Effector CD8-positive, alpha-beta T cell (primary cell): ENCODE measurements at places on chromosomes 6 and 20.

GRCh38 chr6:24987446-24988115 is 51.8 kb upstream of the RIPOR2 start:
- no peak for DNase-seq

DNA sequence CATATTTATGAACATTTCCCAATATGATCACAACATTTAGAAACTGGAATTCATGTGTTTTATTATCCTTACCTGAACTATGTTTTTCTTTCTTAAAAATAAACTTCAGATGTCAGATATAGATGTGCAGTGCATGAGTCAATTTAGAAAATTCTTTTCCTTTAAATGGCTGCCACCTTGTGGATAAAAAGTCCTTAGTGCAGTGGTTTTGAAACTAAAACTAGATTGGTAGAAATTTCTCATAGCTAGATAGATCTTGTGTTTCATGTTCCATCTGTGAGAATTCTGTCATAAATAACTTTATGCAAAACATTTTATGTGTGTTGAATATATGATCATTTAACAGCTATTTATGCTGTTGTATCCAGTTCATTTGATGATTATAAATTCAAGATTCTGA is 134.9 kb downstream of the KLHL32 start:
- no peak for DNase-seq

- DNase-seq: no peak
These were observed 4.2 kb downstream of the RNASET2 start for GRCh38 chr6:166952121-166952520.

DNA sequence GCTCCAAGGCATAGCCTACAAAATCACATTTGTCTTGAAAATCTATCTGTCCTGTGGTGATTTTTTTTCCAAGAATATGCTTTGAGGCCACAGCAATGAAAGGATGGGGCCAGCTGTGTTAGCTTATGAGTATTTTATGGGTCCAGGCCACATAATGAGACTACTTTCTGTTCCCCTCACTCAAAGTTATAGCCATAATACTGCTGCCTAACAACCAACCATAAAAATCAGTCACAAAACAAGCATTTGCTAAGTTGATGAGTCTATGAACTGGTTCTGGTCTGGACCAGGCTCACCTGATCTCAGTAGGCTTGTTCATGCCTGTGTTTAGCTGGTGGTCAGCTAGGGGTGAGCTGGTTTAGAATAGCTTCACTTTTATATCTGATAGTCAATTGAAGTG is 192.5 kb upstream of the PLCB4 start:
- no peak for DNase-seq

- DNase-seq: no peak
These were observed 108.4 kb upstream of the MLN start for GRCh38 chr6:33912195-33912594.

DNA sequence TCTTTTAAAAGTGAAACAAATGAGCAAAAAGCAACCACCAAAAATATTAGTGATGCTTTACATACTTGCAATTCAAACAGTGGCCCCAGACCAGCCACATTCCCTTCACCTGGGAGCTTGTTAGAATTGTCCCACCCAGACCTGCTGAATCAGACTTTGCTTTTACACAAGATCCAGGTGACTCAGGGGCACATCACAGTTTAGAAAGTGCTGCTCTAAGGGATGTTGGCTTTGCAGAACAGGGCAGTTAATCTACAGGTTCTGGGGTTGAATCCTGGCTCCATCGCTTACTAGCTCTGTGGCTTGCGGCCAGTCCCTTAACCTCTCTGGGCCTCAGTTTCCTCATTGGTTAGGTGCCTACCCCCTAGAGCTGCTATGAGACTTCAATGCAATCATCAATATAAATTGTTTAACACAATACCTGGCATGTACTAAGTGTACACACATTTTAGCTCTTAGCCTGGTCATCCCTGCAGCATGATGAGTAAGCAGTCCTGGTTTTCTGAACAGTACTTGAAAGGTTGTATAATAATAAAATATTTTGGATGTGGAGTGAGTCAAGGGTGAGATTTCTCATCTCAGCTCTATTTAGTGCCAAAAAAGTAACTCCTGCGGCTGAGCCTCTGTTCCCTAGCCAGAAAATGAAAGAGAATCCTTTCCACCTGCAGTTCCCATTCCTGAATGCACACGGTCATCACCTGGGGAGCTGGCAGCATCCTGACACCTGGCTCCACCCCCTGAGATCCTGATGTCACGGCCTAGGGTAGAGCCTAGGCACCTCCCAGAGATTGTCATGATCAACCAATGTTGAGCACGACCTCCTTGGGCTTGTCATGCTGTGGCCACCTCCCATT is 162.7 kb downstream of the ANKRD60 start:
- no peak for DNase-seq

GRCh38 chr20:25308083-25308491 is 60.2 kb downstream of the PYGB start:
- DNase-seq: no peak

- peak; percentile 48 for DNase-seq
These were observed 161.6 kb upstream of the TNFAIP3 start for GRCh38 chr6:137705160-137706082.

DNA sequence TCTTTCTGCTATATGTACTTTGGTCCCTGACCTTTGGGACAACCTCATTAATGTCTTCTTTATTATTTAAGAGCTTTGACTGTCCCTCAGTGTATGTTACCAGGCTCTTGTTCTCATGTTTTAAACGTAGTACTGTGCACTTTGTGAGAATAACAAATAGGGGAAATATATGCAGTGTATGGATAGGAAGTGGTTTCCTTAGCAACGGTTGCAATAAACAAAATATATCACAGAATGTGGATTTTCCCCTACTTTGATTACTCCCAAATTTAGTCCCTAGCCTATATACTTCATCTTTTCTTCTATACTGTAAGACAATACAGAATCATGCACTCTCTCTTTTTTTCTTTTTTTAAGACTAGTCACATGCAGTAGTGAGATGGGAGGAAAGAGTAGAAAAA is 123.8 kb upstream of the AKIRIN2 start:
- no peak for DNase-seq

DNA sequence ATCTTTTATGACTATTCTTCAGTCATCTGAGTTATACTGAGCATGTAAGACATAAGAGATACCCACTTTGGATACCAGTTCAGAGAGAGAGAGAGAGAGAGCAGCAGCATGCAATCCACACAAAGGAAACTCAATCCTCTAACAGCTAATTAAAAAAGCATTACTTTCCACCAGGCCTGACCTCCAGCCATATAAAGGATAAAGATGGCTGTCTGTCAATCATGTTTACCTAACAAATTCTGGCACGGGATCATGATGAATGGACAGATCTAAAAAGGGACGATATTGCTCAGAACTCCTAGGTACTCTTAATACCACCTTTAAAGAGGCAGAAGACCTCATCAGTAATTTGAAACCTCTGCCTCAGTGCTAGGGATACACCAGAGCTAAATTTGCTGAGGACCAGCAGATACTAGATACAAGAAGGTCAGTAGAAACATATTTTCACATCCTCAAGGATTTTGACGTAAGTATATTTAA is 159.2 kb downstream of the RPS12 start:
- no peak for DNase-seq

- DNase-seq: no peak
These were observed 51.0 kb upstream of the IL20RA start for GRCh38 chr6:137095651-137096238.

- DNase-seq: no peak
These were observed 19.7 kb downstream of the VAPB start for GRCh38 chr20:58408603-58409246.

GRCh38 chr20:7935027-7935551 is 5.2 kb downstream of the HAO1 start:
- DNase-seq: no peak

DNA sequence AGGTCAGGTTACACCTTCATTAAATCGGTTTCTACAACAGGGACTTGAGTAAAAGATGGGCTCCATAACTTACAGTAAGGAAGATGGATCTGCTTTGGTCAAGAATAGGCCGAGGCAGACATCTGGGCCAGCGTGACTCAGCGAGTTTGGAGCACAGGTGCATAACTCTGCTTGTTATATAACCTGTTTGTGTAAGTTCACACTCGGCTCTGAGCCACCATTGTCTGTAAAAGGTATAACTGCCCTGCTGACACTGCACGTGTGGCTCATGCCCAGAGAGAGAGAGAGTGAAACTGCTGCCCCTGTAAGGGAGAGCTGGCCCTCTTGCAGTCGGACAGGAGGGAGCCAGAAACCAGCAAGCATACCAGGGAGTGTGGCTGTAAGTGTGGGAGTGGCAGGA is 737.9 kb upstream of the SLC35B3 start:
- no peak for DNase-seq

GRCh38 chr6:16244446-16244845 is 6.1 kb downstream of the GMPR start:
- no peak for DNase-seq

DNA sequence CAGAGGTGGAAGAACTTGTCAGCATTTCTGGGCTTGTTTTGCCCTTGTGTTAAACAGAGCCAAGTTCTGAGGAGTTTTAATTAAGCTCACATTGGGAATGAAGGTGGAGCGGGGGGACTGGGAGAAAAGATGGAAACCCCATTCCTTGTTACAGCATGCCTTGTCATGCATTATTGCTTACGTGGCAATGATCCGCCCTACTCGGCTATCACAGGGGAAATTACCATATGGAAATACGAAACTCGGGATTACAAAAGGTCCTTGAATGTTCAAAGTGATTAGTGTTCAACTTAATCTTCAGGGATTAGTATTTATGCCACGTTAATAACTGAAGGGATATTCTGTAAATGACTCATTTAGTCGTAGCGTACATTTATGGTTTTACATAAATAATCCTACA is 86.4 kb downstream of the MAP3K7 start:
- no peak for DNase-seq

DNA sequence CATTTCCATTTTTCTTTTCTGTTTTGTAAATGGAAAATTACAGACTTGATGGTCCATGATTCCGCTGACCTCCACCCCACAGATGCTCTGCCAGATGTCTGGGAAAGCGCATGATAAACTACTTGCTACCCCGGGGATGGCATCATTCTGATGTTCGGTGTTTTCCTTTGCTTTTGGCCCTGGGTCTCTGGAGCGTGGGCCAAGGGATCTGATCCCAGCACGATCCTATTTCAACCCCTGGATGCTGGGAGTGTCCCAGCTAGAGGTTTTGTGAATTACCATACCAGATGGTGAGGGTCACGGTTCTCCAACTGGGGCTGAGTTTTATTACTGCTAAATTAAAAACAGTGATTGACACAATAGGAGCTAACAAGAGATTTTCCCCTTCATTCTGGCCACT is 25.2 kb upstream of the MYLIP start:
- no peak for DNase-seq

DNA sequence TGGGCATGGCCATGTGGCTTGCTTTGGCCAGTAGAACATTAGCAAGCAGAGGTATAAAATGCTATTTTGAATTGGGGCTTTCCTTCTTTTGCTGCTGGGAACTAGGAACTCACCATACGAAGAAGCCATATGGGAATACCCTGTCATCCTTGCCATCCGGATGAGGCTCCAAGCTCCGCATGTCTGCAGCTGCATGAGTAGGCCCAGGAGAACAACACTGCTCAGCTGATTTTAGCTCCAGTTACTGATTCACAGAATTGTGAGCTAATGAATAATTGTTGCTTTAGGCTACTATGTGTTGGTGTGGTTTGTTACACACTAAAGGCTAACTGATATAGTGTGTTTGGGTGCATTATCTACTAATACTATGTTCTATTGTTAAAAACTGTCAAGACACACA is 2.7 kb upstream of the PLCB4 start:
- DNase-seq: no peak

- DNase-seq: no peak
These were observed 34.3 kb downstream of the SRC start for GRCh38 chr20:37379967-37380828.

DNA sequence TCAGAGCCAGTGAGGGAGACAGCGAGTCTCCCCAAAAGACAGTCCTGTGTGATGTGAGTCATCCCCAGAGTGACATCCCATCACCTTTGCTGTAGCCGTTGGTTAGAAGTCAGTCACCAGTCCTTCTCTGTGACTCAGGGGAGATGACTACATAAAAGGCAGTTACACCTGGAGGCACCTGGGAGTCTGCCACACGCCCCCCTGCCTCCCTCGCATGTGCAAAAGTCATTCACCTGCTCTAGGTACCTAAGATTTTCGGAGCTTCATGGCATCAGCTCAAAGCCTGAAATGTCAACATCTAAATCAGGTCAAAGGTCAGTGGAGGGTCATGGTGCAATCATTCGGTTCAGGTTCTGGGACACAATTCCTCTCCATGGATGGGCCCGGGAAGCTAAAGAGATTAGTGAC is 50.3 kb downstream of the PRR18 start:
- DNase-seq: no peak

DNA sequence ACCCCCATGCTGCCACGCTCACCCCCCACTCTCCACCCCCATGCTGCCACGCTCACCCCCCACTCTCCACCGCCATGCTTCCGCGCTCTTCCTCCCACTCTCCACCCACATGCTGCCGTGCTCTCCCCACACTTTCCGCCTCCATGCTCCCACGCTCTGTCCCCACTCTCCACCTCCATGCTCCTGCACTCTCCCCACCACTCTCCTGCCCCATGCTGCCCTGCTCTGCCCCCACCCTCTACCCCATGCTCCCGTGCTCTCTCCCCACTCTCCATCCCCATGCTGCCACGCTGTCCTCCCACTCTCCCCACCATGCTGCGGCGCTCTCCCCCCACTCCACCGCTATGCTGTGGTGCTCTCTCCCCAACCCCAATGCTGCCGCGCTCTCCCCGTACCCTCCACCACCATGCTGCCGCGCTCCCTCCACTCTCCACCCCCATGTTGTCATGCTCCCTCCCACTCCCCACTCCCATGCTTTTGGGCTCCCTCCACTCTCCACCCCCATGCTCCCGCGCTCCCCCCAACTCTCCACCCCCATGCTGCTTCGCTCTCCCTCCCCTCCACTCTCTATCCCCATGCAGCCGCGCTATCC is 46.0 kb upstream of the PDE10A start:
- DNase-seq: no peak

DNA sequence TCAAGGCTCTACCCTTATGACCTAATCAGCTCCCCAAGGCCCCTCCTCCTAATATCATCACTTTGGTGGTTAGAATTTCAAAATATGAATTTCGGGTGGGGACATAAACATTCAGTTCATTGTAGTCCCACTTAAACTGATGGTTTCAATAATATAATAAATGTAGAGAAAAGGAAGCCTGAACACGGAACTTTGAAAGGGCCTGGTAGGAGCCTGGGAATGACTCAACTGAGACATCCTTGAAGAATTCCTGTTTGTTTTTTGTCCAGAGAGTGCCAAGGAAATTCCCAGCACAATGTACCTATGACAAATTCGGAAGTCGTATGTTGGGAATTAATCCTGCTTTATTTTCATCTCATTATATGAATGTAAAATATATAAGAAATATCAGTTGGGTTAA is 457.9 kb downstream of the PLCB1 start:
- no peak for DNase-seq

DNA sequence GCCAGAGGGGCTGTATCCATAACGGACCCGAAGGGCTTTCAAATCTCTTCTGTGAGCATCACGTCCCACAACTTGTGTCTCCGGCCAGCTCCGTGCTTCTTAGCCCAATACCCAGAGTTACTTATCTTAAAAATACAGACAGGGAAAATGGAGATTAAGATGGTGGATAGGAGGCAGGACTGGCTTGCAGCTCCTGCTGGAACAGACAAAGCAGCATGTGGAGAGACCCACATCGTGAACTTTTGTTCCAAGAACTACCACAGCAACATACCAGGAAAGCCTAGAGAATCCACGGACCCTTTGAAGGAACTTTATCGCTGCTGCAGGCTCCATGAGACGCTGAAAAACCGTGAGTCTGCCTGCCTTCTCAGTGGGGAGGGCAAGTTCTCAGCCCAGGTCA is 113.7 kb downstream of the RNASET2 start:
- no peak for DNase-seq
